Activated CD4-positive, alpha-beta T cell treated with anti-CD3 and anti-CD28 coated beads, Interleukin-2, amount 10 ng/mL, durations not matched to agents 7 days and 5 days (primary cell): ENCODE measurements at places on chromosomes 4 and X. TPM values are rescaled to one million over a fixed set of nuclear protein-coding genes. Genes with fewer than 3 reads are reported as not detected.

DNA sequence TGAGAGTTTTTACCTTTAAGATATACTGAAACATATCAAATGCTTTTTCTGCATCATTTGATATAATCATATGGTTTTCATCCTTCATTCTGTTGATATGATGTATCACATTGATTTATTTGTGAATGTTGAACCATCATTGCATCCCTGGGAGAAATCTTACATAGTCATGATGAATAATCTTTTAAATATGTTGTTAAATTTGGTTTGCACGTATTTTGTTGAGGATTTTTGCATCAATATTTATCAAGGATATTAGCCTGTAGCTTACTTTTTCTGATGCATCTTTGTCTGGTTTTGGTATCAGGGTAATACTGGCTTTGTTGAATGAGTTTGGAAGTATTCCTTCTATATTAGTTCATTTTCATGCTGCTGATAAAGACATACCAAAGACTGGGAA, 541.4 kb downstream of the TLL1 start:
- H3K27ac ChIP-seq = no peak overlapping the region
- H3K27me3 ChIP-seq = no peaks in the 10 kb centered on the region
- no peak overlapping the region for H3K4me3 ChIP-seq

DNA sequence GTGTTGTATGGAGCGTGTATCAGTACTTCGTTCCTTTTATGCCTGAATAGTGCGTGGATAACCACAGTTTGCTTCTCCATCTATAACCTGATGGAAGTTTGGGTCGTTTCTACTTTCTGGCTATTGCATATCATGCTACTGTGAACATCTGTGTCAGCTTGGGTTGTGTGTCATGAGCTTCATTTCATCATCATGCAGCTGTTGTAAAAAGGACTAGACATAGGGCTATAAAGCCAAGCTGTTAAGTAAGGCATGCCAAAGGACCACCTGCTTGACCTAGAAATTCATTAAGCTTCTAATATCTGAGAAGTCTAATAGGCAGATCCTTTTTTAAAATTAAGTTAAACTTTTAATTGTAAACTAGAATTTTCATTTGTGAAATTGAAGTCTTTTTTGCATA, 18.4 kb downstream of the SMS start:
- no peak overlapping the region for H3K27ac ChIP-seq
- no peak overlapping the region for H3K4me3 ChIP-seq
- DNase-seq = no peak
- no peaks in the 10 kb centered on the region for H3K27me3 ChIP-seq
- peaks cover 3% of the 10 kb centered on the region for H3K36me3 ChIP-seq
- H3K4me1 ChIP-seq = peaks cover 42% of the 10 kb centered on the region

DNA sequence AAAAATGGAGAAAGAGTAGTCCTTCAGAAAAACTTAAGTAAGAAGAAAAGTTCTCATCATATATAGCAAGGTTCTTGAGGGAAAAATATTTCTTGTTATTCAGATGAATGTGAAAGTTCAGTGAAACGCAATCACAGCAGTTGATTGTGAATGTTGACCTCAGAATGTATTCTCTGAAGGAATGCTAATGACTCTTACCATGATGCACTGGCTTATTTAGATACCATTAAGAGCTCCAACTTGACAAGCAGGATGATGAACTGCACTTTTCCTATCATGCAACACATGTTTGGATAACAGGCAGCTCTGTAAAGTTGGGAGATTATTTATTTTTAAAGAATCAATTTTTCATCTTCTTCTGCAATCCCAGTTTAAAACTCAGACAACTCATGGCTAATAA, 115.5 kb upstream of the MYOZ2 start:
- H3K27ac ChIP-seq = no peak overlapping the region
- no peaks in the 10 kb centered on the region for H3K36me3 ChIP-seq
- no peaks in the 10 kb centered on the region for H3K4me1 ChIP-seq
- no peak overlapping the region for H3K4me3 ChIP-seq
- peaks cover 17% of the 10 kb centered on the region for H3K27me3 ChIP-seq
- no peak for DNase-seq

The EFHC2 gene
- total RNA-seq = 2.3 TPM

The PLAC8 gene
- 418 TPM for total RNA-seq

The ARMCX1 gene
- 0.12 TPM for total RNA-seq

The HSFX4 gene
- not detected for total RNA-seq

The STPG2 gene
- not detected for total RNA-seq
